ENCODE measurements at places on chromosomes 2 and 18.
A peak's percentile ranks its signal among the peaks of the same experiment; 100 is the strongest.

GRCh38 chr18:37282386-37283037 lies 283.1 kb downstream of the CELF4 start:
- DNase-seq: no peak

DNA sequence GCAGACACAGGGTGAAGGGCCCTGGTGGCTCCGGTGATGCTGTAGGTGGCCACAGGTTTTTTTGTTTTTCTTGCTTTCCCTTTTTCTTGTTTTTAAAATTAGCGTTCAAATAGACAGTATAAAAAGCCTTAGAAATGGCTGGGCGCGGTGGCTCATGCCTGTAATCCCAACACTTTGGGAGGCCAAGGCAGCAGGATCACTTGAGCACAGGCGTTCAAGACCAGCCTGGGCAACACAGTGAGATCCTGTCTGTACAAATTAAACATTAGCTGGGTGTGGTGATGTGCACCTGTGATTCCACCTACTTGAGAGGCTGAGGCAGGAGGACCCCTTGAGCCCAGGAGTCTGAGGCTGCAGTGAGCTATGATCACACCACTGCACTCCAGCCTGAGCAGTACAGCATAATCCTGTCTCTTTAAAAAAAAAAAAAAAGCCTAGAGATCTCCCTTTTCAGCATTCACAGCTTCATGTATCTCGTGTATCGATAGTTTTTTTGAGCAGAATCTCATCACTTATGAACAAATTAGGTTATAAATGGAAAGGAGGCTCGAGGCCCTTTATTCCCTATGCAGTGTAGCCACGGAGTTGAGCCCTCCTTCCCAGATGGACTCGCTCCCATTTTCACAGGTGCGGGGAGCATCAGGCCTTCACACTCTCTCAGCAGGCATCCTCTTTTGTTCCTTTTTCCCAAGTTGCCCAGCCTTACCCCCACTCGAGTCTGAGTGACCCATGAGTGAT lies 50.8 kb downstream of the EMILIN2 start:
- no peak for DNase-seq

- DNase-seq: no peak
Measured at GRCh38 chr2:24403832-24404212, 43.5 kb upstream of the ITSN2 start.

GRCh38 chr2:33130054-33130447 lies 183.3 kb downstream of the LTBP1 start:
- no peak for DNase-seq

DNA sequence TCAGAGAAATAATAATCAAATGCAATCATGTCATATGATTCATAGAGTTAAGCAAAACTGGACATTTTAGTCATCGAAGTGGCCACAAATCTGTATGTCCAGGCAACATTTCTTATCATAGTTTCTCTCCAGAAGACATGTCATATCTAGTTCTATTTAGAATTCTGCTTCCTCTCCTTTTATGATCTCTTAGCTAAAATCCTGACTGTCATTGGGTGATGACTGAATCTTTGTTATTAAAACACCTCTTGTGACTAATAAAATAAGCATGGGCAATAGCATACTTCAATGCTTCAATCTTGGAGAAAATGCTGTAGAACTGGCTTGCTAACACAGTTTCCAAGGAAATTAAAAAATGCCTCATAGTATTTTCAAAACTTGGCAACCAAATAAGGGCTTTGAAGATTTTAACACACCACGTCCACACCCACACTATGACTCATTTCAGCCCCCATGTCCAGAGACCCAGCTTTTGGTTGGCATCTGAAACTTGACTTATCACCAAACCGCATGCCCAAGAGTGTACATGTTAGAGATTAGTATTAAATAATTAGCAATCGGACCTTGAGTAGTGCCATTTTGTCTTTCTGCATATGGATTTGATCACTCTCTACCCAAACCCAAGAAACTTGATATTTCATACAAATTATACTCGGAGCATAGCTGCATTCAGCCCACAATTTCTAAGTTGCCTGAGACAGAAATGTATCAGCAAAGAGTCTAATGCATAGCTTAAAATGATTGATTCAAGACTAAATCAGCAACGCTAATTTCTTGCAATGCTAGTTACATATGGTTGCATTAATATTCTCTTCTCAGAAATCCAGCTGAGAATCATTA lies 106.5 kb upstream of the ETAA1 start:
- no peak for DNase-seq

GRCh38 chr2:70978341-70979179 lies at the start of gene ANKRD53:
Gene ANKRD53 (plus strand): TSS chr2:70978630. CDS start chr2:70978646, 16 bp downstream.
- peak; percentile 67 for DNase-seq

GRCh38 chr2:169997140-169997887 lies 170.1 kb downstream of the UBR3 start:
- no peak for DNase-seq

DNA sequence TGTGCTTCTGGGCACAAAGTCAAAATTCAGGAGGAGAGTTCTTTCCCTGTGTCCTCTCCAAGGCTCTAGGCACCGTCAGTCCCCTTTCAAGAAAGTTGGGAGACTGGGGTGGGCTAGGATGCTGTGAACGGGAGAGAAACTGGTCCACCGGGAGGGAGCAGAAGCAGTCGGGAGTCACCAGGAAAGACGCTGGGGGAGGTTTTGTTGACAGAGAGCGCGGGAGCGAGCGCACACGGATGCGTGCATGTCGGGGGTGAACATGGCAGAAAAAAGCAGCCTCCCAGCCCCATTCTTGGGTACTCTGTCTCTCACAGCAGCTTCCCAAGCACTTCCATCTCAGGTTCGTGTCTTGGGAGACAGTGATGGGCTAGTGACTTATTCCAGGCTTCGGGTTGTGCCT lies 97.1 kb upstream of the PXDN start:
- DNase-seq: no peak

GRCh38 chr2:215697003-215697402 lies 261.1 kb upstream of the FN1 start:
- no peak for DNase-seq

DNA sequence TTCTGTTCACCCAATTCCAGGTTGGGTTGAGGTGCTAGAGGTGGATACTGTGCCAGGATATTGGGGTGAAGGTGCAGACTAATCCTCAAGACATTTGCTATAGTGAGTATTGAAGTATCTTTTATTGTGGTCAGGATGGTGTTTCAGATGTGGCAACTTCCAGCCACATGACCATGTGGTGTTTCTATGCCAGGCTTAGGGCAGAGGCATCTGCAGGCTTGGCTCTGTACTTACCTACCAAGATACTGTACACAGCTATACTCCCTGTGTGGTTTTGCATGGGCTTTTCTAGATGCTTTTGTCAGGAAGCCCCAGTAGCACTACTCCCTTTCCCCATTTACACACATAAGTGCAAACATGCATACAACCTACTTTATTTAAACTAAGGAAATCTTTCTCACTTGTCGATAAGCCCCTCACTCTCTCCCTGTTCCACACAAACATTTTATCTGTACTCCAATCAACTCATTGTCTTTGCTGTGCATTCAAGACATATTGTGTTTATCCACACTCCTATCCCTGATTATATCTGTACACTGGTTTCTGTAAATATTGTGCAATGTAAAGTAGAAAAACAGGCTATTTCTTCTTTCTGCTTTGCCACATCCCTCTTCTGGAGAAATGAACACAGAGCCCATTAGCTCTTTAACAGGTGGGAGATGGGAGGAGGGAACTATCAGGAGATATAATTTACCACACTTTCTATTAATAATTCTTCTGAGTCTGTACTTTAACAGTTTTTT lies 12.3 kb downstream of the ARL6IP6 start:
- DNase-seq: no peak

DNA sequence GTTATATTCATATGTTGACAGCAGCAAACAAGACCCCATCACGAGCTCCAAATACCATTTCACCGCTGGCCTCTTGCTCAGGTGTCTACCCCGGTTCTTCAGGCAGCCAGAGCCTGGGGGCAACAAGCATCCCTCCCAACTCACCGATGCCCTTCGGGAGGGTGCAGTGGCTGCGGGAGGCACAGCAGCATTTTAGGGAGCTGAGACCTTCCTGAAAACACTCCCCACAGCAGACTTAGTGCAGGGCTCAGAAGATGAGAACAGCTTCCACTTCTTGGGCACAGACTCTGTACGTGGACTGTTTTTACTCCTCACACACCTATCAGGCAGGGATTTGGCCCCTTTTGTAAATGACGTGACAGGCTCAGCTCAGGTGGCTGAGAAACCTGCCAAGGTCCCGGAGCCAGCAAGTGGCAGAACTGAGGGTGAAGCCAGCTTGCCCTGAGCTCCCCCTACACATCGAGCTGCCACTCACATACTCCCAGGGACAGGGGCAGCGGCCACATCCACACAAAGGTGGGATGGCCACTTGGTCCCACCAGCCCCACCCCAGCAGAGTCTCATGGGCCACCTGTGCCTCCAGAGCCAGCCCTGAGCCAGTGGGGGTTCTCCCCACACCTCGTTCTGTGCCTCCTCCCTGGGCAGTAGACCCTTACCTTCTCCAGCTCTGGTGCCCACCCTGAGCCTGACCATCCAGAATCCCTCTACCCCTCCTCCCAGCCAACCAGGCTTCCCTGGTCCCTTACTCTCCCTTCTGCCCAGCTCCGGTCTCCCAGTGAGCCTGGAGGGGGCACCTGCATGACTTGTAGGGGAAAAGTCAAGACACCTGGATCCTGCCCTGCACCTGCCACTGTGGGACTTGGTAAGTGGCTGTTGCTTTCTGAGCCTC lies 28.5 kb downstream of the CYP27C1 start:
- no peak for DNase-seq

DNA sequence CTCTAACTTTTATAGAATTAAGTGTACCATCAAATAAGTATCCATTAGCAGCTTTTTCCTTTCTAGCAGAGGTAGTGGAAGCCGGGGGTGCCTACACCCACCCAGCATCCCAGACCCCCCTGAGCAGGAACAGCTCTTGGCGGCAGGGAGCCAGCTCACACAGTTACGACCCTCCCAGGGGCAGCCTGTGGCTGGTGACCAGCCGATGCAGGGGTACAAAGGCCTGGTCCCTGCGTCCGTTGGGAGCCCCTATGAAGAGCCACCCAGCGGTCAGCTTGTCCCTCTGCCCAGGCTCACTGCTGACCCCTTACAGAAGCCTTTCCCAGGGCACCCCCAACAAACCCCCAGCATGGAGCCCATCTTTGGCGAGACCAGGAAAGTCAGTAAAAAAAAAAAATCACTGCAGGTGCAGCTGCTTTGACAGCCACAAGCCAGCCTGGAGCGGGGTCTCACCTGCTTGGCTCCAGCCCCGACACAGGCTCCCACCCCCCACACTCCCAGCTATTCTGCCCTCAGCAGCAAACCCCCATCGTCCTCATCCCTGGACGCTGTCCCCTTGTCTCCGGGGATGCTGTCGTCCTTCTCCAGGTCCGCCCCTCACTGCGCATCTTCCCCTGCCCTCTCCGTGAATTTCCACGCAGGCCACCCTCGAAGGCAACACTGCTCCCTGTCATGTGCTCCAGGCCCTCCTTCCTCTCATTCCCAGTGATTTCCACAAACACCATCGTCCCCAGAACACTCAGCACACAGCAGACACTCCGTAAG lies 43.1 kb downstream of the GPC1 start:
- no peak for DNase-seq

DNA sequence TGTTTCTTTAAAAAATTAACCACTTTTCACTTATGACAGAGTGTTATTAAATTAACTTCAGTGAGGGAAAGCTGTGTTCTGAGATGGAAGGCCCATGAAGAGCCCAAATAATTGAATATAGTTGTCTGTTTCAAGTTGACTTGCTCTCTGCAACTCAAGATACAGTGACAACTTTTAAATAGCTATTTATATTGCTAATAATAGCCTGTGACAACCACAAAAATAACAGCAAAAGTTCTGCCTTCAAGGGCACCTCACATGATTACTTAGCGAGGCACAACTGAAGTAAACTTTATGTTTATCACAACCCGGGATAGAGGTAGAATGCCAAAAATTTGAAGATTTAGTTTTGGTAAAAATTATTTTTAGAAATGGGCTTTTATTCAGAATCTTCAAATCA lies 167.3 kb upstream of the SCN7A start:
- DNase-seq: no peak

GRCh38 chr2:200786826-200787225 lies 24.9 kb upstream of the BZW1 start:
- DNase-seq: no peak

- no peak for DNase-seq
Measured at GRCh38 chr2:85635636-85636035, 19.6 kb downstream of the USP39 start.

DNA sequence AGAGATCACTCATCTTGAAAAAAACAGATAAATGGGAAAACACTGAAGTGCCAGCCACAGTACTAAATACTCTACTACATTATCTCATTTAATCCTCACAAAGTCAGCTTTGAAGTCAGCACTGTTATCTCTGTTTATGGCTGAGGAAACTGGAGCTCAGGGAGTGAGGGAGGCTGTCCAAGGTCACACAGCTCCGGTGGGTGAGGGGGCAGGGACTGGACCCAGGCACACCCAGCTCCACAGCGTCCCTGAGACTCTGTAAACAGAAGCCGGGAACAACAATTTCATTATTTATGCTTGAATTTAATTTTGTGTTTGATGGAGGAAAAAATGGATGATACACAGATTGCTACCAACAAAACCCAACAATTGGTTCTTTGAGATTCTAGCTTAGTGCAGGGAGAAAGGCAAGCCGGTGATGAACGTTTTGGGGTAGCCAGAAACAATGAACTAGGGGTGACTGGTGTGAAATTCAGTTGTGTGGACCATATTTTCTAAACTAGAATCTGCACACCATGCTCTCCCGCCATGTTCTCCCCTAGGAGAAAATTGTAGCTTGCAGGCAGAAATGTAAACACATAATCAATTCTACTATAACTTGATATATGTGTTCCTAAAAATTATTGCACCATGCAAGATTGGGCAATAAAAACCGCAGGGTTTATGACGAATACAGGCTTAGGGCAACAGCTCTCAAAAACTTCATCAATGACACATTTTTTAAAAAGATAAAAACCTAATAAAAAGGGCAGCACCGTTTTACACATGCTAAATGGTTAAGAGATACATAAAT lies at the start of gene GREB1:
GREB1 (plus strand) TSS at position 768 of the 793 bp plus-strand sequence. CDS start 22,570 bp downstream, outside the sequence.
- no peak for DNase-seq

DNA sequence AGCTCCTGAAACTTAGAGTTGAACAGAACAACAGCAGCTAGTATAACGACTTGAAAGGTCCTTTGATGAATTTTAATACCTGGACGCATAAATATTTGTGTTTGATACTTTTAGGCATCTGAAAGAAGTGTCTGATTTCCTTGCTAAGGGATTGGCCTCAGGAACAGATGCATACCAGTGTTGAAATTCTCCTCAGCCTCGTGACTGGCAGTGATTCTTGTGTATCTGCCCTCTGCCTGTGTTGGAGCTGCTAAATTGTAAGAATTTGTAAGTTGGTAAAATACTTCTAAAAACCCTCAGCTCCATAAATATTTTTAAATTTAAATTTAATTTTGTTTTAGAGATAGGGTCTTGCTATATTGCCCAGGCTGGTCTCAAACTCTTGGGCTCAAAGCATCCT lies 22.4 kb upstream of the SCYGR1 start:
- DNase-seq: no peak

DNA sequence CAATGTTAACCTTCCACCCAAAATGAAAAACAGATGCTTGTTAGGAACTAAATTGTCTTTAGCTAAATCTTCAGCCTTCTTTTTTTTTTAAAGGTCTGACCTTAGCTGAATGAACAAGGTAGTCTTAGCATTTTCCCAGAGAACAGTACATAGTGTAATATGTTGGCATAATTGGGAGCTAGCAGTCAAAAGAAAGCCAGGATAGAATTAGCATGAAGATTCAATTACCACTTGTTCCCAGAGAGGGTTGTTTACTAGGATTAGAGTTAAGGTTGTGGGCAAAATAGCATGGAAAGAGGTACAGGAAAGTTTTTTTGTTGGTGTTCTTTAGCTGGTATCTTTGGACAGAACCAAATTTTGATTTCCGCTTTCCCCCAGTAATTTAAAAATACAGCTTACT lies 6.9 kb downstream of the CDH20 start:
- no peak for DNase-seq
